Glutamatergic neuron (in vitro differentiated cells): ENCODE measurements at places on chromosomes 2 and 18. TPM values are rescaled to one million over a fixed set of nuclear protein-coding genes. Genes with fewer than 3 reads are reported as not detected.

- H3K4me3 ChIP-seq, result no peak overlapping the region
- no peak overlapping the region for H3K27ac ChIP-seq
- no peaks in the 10 kb centered on the region for H3K27me3 ChIP-seq
- H3K4me1 ChIP-seq, result peaks cover 18% of the 10 kb centered on the region
Measured at GRCh38 chr2:191862156-191862775, 15.4 kb upstream of the CAVIN2 start.

- no peaks in the 10 kb centered on the region for H3K27me3 ChIP-seq
- H3K4me1 ChIP-seq, result peaks cover 10% of the 10 kb centered on the region
- DNase-seq, result no peak
Measured at GRCh38 chr2:8118940-8119781, 562.7 kb upstream of the ID2 start.

- peaks cover 3% of the 10 kb centered on the region for H3K27me3 ChIP-seq
- peaks cover 5% of the 10 kb centered on the region for H3K36me3 ChIP-seq
- no peaks in the 10 kb centered on the region for H3K4me1 ChIP-seq
- no peak overlapping the region for H3K4me3 ChIP-seq
- H3K27ac ChIP-seq, result no peak overlapping the region
Measured at GRCh38 chr2:3238951-3239841, 138.4 kb downstream of the EIPR1 start.

- H3K4me3 ChIP-seq, result no peak overlapping the region
- peaks cover 5% of the 10 kb centered on the region for H3K4me1 ChIP-seq
- no peak overlapping the region for H3K27ac ChIP-seq
- no peaks in the 10 kb centered on the region for H3K27me3 ChIP-seq
- no peak for DNase-seq
- no peaks in the 10 kb centered on the region for H3K36me3 ChIP-seq
Measured at GRCh38 chr2:100334929-100335328, 12.6 kb upstream of the LONRF2 start.

DNA sequence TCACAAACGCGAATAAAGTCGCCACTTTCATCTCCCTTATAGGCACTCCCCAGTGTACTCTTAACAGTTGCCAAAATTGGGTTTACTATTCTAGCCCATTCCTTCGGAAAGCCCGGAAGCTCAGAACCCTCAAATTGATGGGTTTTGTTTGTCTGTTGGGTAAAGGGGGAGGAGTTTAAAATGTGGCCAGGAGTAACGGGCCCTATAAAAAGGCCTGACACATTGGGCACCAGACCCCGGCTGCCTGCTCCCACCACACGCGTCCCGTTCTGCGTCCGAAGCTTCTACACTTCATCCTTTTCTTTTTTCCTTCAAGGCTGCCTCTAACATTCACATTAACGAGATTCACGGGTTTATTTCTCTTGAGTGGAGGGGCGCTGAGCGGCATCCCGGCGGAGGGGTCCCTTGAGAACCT, 837 bp downstream of the NHEJ1 start:
- H3K4me3 ChIP-seq, result peak overlapping the region; percentile 90
- peaks cover 8% of the 10 kb centered on the region for H3K4me1 ChIP-seq
- no peak for DNase-seq
- H3K27ac ChIP-seq, result peak overlapping the region; percentile 94
- peaks cover 9% of the 10 kb centered on the region for H3K27me3 ChIP-seq

GRCh38 chr2:166637051-166637450, 143.0 kb upstream of the SCN7A start:
- H3K27ac ChIP-seq, result no peak overlapping the region
- H3K36me3 ChIP-seq, result no peaks in the 10 kb centered on the region
- H3K4me1 ChIP-seq, result peaks cover 2% of the 10 kb centered on the region
- H3K27me3 ChIP-seq, result no peaks in the 10 kb centered on the region
- DNase-seq, result no peak

- no peaks in the 10 kb centered on the region for H3K27me3 ChIP-seq
- DNase-seq, result no peak
- no peaks in the 10 kb centered on the region for H3K36me3 ChIP-seq
- no peak overlapping the region for H3K4me3 ChIP-seq
- H3K27ac ChIP-seq, result no peak overlapping the region
- no peaks in the 10 kb centered on the region for H3K4me1 ChIP-seq
Measured at GRCh38 chr2:123732563-123732962, 292.5 kb upstream of the CNTNAP5 start.

GRCh38 chr18:56888978-56889377, 237.8 kb downstream of the WDR7 start:
- no peaks in the 10 kb centered on the region for H3K27me3 ChIP-seq
- no peak overlapping the region for H3K4me3 ChIP-seq
- no peak for DNase-seq
- peaks cover 9% of the 10 kb centered on the region for H3K4me1 ChIP-seq

DNA sequence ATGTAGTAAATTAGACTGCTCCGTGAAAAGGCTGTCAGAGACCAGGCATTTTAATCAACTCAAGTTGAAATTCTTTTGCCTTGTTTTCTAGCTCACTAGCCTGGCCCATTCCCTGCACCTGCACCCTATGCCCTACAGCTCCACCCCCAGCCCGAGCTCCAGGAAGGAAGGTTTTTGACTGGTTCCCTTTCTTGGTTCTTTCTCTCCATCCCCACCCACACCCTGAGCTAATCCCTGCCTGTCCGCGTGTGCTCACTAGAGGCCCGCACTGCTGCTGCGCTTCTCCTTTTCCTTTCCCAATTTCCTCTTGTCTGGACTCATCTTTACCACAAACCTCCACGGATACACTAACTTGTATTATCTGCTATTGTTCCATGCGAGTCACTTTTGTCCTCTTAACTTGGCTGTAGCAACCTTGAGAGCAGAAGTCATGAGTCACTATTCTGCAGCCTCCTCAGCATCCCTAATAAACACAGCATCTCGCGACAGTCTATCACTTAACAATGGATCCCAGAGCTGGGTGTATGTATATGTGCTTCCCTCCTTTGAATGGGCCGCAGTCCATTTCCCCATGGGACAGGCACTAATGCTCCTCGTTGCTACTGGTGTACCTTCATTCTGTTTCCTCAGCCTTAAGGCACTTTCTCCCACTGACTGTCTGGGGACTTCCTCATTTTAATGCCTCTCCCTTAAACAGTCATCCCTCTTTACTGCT, 36.5 kb downstream of the COLEC12 start:
- no peaks in the 10 kb centered on the region for H3K27me3 ChIP-seq
- peak overlapping the region; percentile 6 for H3K4me3 ChIP-seq
- no peak for DNase-seq
- H3K36me3 ChIP-seq, result no peaks in the 10 kb centered on the region

- H3K4me3 ChIP-seq, result no peak overlapping the region
- no peaks in the 10 kb centered on the region for H3K36me3 ChIP-seq
- H3K27ac ChIP-seq, result no peak overlapping the region
- DNase-seq, result no peak
Measured at GRCh38 chr2:193279361-193279760, 1084.6 kb upstream of the TMEFF2 start.

DNA sequence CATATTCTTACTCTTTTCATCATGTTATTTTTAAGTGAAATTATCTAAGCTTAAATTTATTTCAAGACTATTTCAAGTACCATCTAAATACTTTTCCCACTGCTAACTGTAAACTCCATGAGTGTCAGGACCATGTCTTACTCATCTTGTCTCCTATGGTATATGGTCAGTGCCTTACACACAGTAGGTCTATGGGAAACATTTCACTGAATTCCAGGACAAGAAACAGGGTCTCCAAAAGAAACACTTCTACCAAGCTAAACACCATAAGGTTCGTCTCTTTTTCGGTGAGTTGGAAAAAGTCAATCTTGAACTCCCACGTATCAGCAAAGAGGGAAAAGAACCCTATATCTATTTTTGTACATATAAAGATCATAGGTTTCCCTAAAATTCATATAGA, 6.5 kb downstream of the SUCLG1 start:
- H3K27me3 ChIP-seq, result no peaks in the 10 kb centered on the region
- no peaks in the 10 kb centered on the region for H3K36me3 ChIP-seq
- H3K4me1 ChIP-seq, result peaks cover 15% of the 10 kb centered on the region
- H3K4me3 ChIP-seq, result no peak overlapping the region
- no peak overlapping the region for H3K27ac ChIP-seq

- no peak for DNase-seq
- H3K36me3 ChIP-seq, result no peaks in the 10 kb centered on the region
- H3K4me3 ChIP-seq, result no peak overlapping the region
- H3K27me3 ChIP-seq, result peaks cover 15% of the 10 kb centered on the region
Measured at GRCh38 chr18:48622911-48623431, 84.1 kb downstream of the CTIF start.

DNA sequence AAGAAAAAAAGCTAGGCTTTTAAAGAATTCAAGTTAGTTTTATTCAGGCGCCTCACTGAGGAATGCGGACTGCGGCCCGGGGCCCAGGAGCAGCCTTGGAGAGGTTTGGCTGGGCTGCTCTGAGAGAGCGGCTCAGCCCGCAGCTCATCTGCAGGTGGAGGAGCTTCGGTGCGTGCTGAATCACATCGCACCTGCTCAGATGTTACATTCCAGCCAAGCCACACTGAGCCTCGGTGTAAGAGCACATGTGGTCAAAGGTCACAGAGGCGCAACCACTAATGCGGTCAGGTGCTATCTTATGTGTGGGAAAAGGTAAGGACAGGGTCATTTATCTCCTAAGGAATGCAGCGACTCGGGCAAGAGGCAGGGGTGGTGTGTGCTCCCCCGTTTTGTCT, 17.1 kb upstream of the CNDP1 start:
- no peak overlapping the region for H3K4me3 ChIP-seq
- peaks cover 4% of the 10 kb centered on the region for H3K27me3 ChIP-seq
- H3K36me3 ChIP-seq, result peaks cover 22% of the 10 kb centered on the region
- H3K27ac ChIP-seq, result no peak overlapping the region
- no peak for DNase-seq

DNA sequence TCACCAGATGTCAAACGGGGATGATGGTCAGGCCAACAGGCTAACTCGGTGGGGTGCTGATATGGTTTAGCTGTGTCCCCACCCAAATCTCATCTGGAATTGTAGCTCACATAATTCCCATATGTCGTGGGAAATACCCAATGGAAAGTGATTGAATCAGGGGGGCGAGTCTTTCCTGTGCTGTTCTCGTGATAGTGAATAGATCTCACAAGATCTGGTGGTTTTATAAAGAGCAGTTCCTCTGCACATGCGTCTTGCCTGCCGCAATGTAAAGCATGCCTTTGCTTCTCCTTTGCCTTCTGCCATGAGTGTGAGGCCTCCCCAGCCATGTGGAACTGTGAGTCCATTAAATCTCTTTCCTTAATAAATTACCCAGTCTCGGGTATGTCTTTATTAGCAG, 74.4 kb upstream of the YWHAQ start:
- peaks cover 4% of the 10 kb centered on the region for H3K27me3 ChIP-seq
- H3K27ac ChIP-seq, result no peak overlapping the region
- no peak overlapping the region for H3K4me3 ChIP-seq

- H3K36me3 ChIP-seq, result no peaks in the 10 kb centered on the region
- peaks cover 38% of the 10 kb centered on the region for H3K4me1 ChIP-seq
- H3K4me3 ChIP-seq, result no peak overlapping the region
- no peak overlapping the region for H3K27ac ChIP-seq
- no peak for DNase-seq
Measured at GRCh38 chr2:70121627-70122372, 34.5 kb downstream of the PCBP1 start.

DNA sequence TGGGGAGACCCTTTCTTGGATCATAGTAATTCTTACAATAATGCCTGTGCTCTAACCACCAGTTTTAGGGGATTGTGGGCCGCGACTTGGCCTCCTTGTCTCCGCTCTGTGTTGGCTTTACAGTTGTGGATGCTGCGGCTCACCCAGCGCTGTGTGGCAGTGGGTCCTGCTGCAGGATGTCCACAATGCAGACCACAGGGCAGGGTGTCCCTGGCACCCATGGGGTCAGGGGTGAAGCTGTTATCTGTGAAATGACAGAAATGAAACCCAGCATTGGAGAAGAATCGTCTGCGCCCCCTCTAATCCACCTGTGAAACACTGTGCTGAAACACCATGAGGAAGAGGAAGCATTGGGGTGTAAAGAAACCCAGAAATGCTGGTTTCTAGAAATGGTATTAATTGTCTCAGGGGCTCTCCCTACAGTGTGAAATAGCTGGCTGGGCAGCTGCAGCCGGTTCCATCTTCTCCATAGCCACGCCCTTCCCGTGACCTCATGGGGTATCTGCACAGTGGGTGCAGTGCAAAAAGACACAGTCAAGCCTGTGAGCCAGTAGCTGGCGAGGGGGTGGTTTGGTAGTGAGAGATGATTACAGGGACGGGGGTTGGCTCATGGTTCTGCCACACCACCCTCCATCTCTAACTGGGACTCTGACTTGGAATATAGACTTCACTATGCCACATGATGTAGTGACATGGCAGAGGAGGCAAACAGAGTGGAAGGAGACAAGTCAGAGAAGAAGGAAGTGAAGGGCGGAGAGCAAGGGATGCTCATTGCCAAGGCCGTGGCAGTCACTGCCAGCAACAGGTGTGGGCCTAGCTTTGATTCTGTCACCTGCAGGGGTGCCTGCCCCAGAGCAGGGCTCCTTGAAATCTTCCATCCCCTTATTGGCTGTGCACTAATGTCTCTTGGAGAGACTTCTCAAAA, 16.2 kb downstream of the INPP4A start:
- peaks cover 6% of the 10 kb centered on the region for H3K4me1 ChIP-seq
- no peak overlapping the region for H3K4me3 ChIP-seq
- DNase-seq, result no peak
- peaks cover 6% of the 10 kb centered on the region for H3K27me3 ChIP-seq

GRCh38 chr2:71339685-71340084, 8.1 kb downstream of the ZNF638 start:
- no peak for DNase-seq
- H3K27ac ChIP-seq, result no peak overlapping the region
- H3K4me1 ChIP-seq, result peaks cover 35% of the 10 kb centered on the region
- peak overlapping the region; percentile 1 for H3K4me3 ChIP-seq
- H3K36me3 ChIP-seq, result no peaks in the 10 kb centered on the region
- peaks cover 2% of the 10 kb centered on the region for H3K27me3 ChIP-seq

DNA sequence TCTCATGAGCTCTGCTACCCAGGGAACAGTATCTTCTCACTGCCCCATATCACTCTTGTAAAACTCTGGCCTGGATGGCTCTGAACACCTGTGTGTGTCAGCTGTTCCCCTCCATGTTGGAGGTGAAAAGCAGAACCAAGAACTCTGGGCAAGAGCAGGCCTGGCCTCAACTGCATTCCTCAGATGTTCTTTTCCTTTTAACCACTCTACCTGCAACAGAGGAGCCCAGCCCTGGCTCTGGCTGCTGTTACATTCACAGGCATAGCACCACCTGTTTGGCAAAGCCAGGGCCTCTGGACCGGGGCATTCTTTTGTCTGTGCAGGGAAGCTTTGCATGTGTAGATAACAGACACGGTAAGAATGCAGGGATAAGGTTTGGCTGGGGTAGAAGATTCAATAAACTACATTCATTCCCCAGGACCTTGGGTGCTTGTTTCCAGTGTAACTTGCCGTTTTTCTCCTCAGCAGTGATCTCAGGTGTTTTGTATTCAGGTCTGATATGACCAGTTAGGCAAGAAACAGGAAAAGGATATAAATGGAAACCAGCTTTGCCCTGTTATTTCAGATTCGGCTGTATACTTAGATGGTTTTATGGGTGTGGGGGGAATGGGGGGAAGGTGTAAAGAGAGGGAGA, 95.1 kb downstream of the SPTBN1 start:
- peaks cover 8% of the 10 kb centered on the region for H3K4me1 ChIP-seq
- H3K36me3 ChIP-seq, result no peaks in the 10 kb centered on the region
- no peak for DNase-seq
- no peak overlapping the region for H3K4me3 ChIP-seq
- H3K27ac ChIP-seq, result no peak overlapping the region
- H3K27me3 ChIP-seq, result peaks cover 5% of the 10 kb centered on the region

CNDP2 gene
- total RNA-seq, result 123 TPM

ALPG gene
- 2.4 TPM for total RNA-seq

FAM110C gene
- total RNA-seq, result not detected

RAMP1 gene
- 7.6 TPM for total RNA-seq

SCN3A gene
- 22.2 TPM for total RNA-seq

CXCR4 gene
- total RNA-seq, result 215 TPM

LCT gene
- not detected for total RNA-seq

HOXD8 gene
- total RNA-seq, result 0.27 TPM

HOXD12 gene
- not detected for total RNA-seq

CD8A gene
- 0.59 TPM for total RNA-seq
